ENCODE measurements at places on chromosomes 13 and 19.

DNA sequence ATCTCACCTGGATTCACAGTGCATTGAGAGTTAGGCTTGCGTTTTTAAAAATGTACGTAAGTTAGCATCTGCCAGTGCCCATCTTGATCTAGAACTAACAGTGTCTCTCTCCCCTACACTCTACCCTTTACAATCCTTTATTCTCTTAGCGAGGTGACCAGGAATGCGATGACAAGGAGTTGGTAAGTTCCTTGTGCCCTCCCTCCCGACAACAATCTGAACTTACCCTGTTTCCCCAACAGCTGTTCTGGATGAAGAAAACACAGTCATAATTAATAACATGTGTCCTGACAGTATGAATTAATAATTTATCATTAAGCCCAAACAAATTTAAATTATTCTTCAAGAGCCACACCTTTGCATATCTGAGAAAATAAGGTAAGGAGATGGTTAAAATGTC is 6.3 kb downstream of the TSHZ3 start:
- no peak for ATAC-seq

DNA sequence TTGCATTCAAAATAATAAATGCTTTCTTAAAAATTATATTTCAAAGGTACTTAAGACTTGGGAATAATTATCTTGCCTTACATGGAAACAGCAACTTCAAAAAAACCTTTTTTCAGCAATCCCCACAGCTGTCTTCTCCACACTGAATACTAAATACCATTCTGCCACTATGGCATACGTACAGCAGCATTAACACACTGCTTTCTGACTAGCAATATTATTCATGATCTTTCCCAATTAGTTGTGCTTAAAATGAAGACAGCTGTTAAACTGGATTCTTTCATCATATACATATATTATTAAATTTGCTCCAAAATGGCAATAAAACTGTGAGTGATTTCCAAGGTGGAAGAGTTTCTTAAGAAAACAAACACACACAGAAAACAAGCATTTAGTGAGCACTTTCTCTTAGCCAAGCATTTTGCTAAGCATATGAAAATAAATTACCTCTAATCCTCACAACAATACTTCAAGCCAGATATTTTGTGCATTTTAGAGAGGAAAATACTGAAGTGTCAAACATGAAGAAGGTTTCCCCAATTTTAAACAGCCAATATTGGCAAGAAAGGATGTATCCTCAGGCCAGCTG is 609.5 kb downstream of the SLITRK1 start:
- no peak for ATAC-seq

DNA sequence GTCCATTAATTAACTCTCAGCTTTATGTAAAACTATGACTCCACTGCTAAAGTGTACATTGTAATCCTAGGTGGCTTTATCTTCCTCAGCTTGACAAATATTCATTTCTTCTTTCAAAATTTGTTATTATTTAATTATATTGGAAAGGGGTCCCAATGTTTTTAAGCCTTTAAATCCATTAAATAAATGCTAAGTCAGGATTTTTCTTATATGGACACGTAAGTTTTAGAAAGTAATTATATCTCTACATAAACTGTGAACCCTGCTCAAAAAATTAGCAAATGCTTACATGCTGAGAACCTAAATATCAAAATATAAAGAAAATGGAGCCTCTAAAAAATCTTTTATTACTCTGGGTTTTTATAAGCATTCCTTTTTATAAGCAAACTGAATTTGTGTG is 78.2 kb upstream of the MIR17HG start:
- no peak for ATAC-seq

DNA sequence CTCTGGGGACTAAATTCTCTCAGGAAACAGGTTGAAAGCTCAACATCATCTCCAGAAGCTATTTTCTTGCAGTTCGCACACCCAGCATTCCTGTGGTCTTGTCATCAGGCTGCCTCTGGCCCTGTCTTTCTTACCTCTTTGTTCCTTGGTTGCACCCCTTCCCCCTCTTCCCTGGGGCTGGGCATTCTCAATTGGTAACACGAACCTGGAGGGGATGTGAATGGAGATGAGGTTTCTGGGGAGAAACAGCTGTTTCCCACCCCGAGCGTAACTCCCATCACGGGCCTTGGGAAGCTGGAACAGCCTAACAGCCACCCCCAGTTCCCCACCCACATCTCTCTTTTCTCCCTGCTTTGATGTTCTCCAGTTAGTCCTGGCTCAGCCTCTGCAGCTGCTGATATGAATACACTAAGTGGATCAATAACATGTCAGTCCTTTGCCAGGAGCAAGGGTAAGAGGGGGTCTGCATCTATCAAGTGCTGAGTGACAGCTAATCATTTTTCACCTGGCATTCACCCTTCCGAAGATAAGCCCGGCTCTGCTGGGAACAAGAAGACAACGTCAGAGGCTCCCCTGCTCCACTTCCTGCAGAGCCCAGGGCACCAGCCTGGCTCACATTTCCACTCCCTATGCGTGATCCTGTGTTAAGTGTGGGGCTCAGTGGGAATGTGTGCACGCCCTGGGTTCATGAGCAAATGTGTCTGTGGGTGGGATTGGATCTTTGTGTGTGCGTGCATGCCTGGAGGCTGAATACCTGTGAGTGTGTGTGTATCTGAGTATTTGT is 74.0 kb upstream of the KCTD15 start:
- ATAC-seq: no peak

GRCh38 chr19:12331211-12331941 is 2.1 kb downstream of the ZNF563 start:
- ATAC-seq: peak; percentile 85

DNA sequence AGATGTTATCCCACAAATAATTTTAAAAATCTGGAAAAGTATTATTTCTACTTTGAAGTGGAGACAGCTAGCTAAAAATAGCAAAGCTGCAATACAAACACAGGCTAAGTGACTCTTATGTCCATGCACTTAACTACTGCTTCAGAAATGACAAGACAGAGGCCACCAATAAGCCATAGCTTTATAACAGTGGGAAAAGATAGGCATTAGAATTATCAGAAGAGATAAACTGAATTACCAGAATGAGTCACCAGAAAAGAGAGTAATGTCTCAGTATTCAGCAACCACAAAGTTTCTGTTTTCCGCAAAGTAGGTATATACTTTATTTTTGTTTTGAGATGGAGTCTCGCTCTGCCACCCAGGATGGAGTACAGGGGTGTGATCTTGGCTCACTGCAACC is 17.1 kb downstream of the CLN5 start:
- ATAC-seq: peak; percentile 92

DNA sequence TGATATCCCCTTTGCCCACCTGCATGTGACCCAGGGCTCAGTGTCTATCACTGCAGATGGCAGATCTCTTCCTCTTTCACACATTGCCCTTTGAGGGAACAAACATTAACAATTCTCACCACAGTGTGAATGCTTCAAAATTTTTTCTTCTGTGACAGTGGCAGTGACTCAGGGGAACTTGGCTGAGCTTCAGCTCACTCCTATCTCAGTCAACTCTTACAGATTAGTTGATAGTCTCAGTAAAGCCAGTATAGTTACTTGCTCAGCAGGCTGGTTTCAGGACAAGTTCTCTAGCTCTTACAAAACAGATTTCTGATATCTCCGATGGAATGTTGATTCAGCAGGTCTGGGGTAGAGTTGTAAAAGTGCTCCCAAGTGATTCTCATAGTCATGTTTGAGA is 166.9 kb downstream of the DLEU7 start:
- no peak for ATAC-seq

- no peak for ATAC-seq
Measured at GRCh38 chr13:30496147-30496546, 30.4 kb upstream of the HMGB1 start.

DNA sequence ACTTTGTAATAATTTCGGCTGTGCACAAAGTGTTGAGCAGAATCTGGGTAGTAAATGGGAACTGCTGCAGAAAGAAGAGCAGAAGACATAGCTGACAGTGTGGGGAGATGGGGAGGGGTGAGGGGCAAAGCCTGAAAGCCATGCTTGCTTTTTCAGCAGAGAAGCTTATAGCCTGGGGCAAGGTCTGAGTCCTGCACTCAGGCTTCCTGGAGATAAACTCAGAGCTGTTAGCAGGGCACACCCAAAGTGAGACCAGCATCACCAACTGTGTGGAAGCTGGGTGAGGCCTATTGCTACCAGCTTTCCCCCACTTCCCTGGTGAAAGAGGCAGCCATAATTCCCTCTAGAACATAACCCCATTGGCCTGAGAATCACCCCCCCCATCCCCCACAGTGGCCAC is 15.6 kb upstream of the LHFPL6 start:
- no peak for ATAC-seq

DNA sequence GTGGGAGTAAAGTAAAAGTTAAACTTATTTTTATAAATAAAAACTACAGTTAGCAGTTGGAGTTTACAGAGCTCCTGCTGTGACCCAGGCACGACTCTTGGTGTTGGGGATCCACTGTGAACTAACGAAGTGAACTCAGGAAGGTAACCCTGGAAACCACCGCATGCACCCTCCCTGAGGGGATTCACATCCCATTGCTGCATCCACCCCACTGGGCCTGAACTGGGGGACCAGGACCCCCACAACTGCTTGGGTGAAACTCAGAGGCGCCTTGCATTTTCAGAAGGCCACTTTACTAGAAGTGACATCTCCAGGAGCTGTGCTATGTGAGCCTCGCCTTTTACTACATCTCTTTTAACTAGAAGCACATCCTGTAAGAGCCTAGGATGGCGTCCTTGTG is 166.4 kb downstream of the TEX29 start:
- ATAC-seq: no peak

DNA sequence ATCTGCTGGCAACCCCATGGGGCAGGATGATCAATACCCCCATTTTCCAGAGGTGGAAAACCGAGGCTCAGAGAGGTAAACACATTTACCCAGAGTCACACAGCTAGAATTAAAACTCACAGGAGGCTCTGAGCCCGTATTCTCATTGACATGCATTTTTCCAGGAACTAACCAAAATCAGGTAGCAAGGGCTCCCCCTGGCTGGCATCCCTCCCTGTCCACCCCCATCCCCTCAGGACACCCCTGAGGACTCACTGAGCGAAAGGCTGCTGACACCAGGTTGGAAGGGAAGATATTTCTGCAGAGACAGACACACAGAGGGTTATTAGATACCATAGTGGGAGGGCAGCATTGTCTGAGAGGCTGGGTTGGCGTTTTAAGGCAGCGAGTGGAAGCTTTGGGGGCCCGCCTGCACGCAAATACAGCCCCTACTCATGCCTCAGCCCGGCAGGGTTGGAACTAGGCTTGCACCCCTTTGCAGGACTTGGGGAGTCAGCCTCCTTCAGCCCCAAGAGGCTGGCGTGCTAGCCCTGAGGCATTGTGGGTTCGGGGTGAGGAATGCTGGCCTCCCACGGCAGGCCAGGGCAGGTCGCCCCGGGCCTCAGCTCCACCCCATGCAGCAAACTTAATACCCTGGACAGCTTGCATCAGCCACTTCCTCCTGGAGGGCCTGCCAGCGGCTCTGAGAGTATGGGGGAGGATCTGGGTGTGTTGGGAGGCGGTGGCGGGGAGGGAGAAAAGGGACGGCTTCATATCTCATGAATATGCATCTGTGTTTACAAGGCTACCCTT is 3.9 kb downstream of the SLC1A5 start:
- ATAC-seq: peak; percentile 49

DNA sequence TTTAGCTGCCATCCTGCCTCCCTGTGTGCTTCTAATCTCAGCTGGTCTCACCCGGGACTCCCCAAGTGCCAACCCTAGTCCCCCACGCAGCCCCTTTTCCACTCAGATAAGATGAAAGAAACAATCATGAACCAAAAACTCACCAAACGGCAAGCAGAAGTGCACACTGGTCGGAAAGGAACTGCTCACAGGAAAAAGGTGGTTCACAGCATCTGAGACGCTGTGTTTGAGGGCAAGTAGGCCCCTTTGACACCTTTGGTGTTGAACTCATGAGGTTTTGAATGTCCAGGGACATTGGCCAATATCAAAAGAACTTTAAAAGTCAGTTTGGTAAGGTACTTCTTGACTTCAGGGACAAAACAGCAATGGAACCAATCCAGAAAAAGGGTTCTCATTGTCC is 20.4 kb upstream of the ACOD1 start:
- no peak for ATAC-seq

DNA sequence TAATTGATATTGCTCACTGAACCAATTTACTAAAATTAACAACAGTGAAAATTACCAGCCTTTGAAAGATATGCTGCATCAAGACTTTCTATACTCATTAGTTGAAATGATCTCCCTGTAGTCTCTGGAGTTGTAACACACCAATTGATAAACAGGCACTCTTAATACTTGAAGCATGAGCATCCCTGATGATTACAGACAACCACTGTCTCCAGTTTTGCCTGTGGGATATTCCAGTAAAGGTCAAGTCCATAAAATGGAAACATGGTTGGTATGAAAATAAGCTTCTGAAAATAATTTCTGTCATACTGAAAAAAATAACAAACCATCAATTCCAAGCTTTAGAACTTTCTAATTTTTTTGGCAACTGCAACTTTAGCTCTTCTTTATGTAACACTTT is 405.8 kb downstream of the SPRY2 start:
- no peak for ATAC-seq

DNA sequence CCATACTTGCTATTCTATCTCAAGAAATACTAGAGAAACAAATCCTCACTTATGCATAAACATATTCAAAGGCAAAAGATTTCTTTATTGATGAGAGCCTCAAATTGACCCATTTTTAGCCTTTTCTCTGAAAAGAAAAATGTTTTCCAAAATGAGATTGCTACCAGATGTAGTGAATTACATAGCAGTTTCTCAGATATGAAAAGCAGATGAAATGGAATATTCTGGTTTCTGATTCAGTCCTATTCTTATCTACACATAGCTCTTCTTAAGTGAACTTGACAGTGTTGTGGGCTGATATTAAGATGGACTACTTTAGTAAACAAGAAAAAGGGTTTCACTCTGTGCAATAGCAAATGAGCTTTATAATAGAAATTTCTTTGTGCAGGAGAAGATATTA is 183.5 kb downstream of the DNAJC15 start:
- ATAC-seq: no peak

DNA sequence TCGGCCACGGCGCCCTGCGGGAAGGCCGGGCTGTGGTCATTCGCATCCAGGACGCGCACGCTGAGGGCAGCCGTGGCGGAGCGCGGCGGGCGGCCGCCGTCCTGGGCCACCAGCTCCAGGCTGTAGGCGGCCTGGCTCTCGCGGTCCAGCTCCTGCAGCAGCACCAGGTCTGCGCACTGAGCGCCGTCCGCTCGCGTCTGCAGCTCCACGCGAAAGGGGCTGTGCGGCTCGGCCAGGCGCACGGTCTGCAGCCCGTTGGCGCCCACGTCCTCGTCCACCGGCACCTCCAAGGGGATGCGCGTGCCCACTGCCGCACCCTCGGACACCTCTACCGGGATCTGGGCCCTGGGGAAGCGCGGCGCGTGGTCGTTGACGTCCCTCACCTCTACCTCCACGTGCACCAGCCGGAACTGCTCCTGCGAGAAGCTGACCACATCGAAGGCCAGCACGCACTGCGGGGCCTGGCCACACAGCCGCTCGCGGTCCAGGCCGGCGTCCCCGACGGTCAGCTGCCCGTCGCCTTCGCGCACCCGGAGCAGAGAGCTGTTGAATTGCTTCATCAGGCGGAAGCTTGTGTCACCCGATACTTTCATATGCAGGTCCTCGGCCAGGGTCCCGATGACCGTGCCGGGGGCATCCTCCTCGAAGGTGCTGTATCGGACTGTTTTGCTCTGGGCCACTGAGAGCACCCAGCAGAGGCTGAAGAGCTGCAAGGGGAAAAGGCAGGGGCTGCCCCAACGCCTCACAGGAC is 583 bp downstream of the PCDH8 start:
- ATAC-seq: no peak

Measured in activated T-helper 17 cell treated with anti-CD3 and anti-CD28 coated beads, Interleukin-2, amount 50 U/mL, for 72 hours (primary cell).